ENCODE measurements at places on chromosomes 7 and 10.

DNA sequence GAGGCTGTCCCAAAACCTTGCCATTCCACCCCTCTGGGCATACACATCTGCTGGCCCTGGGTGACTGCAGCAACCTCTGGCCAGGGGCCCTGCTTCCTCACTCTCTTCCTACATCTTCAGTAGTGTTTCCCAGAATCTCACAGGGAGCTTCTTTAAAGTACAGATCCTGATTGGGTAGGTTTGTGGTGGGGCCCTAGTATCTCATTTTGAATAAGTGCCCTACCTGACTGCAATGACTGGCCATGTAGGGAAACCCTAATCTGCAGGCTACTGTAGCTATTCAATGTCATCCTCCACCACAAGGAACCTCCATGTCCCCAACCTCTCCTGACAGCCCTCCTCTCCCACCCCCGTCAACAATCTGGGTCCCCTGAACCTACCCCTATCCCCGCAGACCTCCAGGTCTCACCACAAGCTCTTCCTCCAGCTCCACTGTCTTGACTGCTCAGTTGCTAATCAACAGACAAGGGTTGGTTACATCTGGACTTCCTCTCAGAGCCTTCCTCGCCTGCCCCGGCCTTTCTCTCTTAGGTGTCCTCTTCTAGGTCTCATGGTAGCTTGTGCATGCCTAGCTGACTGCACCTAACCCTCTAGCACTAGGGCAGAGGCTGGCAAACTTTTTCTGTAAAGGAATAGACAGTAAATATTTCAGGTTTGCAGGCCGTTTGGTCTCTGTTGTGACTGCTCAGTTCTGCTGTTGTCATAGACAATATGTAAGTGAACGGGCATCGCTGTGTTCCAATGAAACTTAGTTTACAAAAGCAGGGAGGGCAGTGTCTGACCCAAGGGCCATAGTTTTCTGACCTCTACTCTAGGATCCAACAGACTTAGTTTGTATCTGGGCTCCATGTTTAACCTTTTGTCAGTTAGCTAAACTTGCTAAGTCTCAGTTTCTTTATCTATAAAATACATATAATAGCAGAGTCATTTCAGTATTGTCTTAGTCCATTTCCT lies 121.1 kb downstream of the AOAH start:
- DNase-seq = no peak

GRCh38 chr10:120643351-120643750 lies 186.3 kb downstream of the PLPP4 start:
- DNase-seq = no peak

DNA sequence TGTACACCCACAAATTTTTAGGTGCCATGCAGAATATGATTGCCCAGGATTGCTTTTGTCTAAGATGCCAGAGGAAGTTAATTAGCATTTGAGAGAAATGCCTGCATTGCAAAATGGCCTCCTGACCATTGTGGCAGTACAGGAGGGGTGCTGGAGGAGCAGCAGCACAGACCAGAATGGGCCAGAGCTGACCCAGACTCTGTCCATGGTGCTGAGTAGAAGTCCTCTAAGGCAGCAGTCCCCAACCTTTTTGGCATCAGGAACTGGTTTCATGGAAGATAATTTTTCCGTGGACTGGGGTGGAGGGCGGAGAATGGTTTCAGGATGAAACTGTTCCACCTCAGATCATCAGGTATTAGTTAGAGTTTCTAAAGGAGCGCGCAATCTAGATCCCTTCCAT lies 217.8 kb upstream of the AGK start:
- no peak for DNase-seq

DNA sequence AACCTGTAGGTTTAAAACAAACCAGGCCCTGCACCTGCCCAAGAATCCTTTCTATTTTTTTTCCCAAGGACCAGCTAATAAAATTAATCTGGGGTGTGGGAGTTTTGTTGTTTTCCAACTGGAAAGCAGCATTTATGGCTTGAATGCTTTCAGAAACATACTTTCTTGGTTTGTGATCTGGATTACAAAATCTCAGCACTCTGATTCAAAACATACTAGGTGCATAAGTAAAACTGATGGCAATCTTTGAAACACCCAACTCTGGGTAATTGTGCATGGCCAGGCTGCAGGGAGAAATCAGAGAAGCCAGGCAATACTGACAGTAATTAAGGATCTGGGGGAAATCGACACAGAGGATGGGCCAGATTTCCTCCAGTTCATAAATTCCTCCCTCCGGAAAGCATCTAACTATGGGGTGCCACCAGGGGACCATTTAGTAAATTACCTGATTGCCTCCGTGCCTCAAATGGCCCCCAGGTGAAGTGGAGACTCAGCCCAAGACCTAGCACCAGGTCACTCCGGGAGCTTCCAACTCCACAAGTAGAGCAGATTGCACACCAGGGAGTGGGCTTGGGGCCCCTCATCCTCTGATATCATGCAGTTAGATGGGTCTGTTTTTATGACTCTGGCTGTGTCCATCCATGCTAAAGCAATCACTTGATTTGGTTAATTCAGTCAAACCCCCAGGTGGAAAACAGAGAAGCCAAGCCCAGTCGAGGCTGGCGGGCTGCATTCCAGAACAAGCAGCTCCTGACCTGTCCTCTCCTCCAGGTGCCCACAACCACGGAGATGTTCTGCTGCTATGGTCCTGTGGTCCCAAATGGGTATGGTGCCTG lies 15.2 kb upstream of the C10orf53 start:
- no peak for DNase-seq

DNA sequence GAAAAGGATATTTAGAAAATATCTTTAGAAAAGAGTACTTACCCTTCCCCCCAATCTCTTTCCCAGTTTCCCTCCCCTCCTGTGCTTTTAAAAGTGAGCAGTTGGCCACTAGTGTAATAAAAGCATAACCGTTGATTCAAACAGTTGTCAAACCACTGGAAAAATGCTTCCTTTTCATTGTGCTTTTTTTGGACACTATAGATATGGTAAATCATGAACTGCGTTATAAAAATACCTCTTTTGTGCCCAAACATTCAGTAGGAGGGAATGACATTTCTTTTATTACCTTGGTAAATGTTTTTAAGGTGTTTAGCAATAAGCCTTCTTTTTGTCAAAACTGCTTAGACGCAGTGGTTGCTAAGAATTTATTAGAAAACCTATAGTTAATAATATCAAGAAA lies 232.4 kb downstream of the SLC25A13 start:
- no peak for DNase-seq

DNA sequence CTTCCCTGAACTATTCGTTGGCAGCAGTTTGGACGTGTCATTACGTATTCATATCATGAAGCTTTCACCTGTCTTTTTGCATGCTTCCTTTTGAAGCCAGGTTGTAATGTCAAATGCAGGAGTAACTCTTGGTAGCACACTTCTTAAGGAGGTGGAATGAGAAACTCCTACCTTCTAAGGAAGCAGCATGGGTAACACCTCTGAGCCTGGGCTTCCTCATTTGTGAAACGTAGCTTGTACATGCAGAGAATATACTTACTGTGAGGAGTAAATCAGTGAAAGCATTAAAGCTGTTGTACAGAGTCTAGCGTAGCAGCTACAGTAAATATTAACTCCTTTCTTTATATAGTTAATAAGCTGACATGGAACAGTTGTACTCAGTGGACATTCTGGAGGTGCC lies 21.1 kb downstream of the CUL1 start:
- DNase-seq = no peak
